Kidney (tissue), 22 donors: ENCODE measurements at places on chromosomes 2 and 18. TPM values are rescaled to one million over a fixed set of nuclear protein-coding genes. Genes with fewer than 3 reads are reported as not detected.

- H3K27me3 ChIP-seq = no peaks in the 10 kb centered on the region
- H3K36me3 ChIP-seq = peaks cover 19% of the 10 kb centered on the region
- no peak overlapping the region for H3K27ac ChIP-seq
- peaks cover 5% of the 10 kb centered on the region for H3K4me1 ChIP-seq
These were observed 22.5 kb downstream of the MOB4 start for GRCh38 chr2:197538412-197538811.

DNA sequence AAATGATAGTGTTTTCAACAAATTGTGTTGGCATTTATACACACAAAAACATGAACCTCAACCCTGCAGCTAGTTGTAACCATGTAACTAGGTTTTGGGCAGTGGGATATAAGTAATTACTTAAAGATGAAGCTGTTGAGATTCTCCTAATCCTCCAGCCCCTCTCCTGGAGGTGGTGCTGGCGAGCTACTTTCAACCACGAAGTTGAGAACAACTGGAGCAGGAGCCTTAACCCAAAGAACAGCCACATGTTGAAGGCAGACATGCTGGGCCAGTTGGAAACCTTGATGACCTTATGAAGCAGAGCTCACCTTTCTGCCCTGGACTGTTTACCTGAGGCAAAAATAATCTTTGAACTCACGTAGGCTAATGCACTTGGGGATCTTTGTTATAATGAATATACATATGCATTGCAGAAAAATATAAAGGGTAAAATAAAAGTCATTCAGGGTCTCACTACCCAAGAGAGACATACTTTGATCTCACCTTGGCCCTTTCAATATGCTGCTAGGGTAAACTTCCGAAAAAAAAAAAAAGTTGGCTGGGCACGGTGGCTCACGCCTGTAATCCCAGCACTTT, 89.6 kb upstream of the NPAS2 start:
- H3K4me1 ChIP-seq = no peaks in the 10 kb centered on the region
- H3K4me3 ChIP-seq = no peak overlapping the region
- no peaks in the 10 kb centered on the region for H3K36me3 ChIP-seq
- H3K27me3 ChIP-seq = no peaks in the 10 kb centered on the region
- peak; percentile 43 for DNase-seq

The CAPN13 gene
- 9.2 TPM for total RNA-seq

- no peak overlapping the region for H3K27ac ChIP-seq
- no peaks in the 10 kb centered on the region for H3K27me3 ChIP-seq
- no peak for DNase-seq
- peaks cover 8% of the 10 kb centered on the region for H3K4me1 ChIP-seq
These were observed 55.7 kb downstream of the IRS1 start for GRCh38 chr2:226743915-226744314.

GRCh38 chr2:73291093-73291460, 2.3 kb downstream of the EGR4 start:
- peak; percentile 83 for DNase-seq
- H3K4me3 ChIP-seq = no peak overlapping the region
- H3K36me3 ChIP-seq = no peaks in the 10 kb centered on the region
- no peak overlapping the region for H3K27ac ChIP-seq

GRCh38 chr2:238843476-238843875, 4.4 kb upstream of the TWIST2 start:
- no peak overlapping the region for H3K27ac ChIP-seq
- no peaks in the 10 kb centered on the region for H3K36me3 ChIP-seq
- peaks cover 8% of the 10 kb centered on the region for H3K27me3 ChIP-seq
- no peak for DNase-seq
- no peaks in the 10 kb centered on the region for H3K4me1 ChIP-seq
- no peak overlapping the region for H3K4me3 ChIP-seq

The TMEM200C gene
- total RNA-seq = 0.31 TPM

GRCh38 chr18:7089369-7089768, 28.2 kb downstream of the LAMA1 start:
- peaks cover 14% of the 10 kb centered on the region for H3K4me1 ChIP-seq
- peak overlapping the region; percentile 22 for H3K27ac ChIP-seq
- no peak for DNase-seq

- H3K36me3 ChIP-seq = no peaks in the 10 kb centered on the region
- no peak overlapping the region for H3K4me3 ChIP-seq
- H3K27ac ChIP-seq = peak overlapping the region; percentile 74
- H3K27me3 ChIP-seq = no peaks in the 10 kb centered on the region
These were observed 81.4 kb upstream of the PKDCC start for GRCh38 chr2:41966431-41966893.

GRCh38 chr2:26843041-26843440, 4.9 kb upstream of the DPYSL5 start:
- DNase-seq = no peak
- H3K27ac ChIP-seq = no peak overlapping the region
- peaks cover 2% of the 10 kb centered on the region for H3K4me1 ChIP-seq
- no peak overlapping the region for H3K4me3 ChIP-seq
- no peaks in the 10 kb centered on the region for H3K36me3 ChIP-seq
- H3K27me3 ChIP-seq = peaks cover 4% of the 10 kb centered on the region

The TUBA3D gene
- total RNA-seq = not detected

DNA sequence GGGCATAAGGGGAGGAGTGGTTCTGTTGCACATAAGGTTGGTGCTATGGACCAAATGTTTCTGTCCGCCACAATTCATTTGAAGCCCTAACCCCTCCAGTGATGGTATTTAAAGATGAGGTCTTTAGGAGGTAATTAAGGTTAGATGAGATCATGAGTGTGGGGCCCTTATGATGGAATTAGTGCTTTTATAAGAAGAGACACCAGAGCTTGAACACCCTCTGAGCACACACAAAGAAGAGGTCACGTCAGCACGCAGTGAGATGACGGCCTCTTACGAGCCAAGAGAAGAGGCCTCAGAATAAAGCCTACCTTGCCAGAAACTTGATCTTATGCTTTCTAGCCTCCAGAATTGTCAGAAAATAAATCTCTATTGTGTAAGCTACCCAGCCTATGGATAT, 386.4 kb upstream of the CYRIA start:
- H3K4me1 ChIP-seq = no peaks in the 10 kb centered on the region
- H3K36me3 ChIP-seq = no peaks in the 10 kb centered on the region
- no peak overlapping the region for H3K4me3 ChIP-seq
- no peak overlapping the region for H3K27ac ChIP-seq
- no peaks in the 10 kb centered on the region for H3K27me3 ChIP-seq

GRCh38 chr2:159518321-159519005, 97.9 kb downstream of the BAZ2B start:
- no peak overlapping the region for H3K27ac ChIP-seq
- H3K27me3 ChIP-seq = no peaks in the 10 kb centered on the region
- H3K4me3 ChIP-seq = no peak overlapping the region
- H3K36me3 ChIP-seq = no peaks in the 10 kb centered on the region
- peaks cover 2% of the 10 kb centered on the region for H3K4me1 ChIP-seq
- no peak for DNase-seq

The KIAA2012 gene
- not detected for total RNA-seq
